Suprapubic skin (tissue), 4 donors: ENCODE measurements at places on chromosomes 12 and 14. TPM values are rescaled to one million over a fixed set of nuclear protein-coding genes. Genes with fewer than 3 reads are reported as not detected.

KRT7 gene
- 176 TPM for total RNA-seq

DNA sequence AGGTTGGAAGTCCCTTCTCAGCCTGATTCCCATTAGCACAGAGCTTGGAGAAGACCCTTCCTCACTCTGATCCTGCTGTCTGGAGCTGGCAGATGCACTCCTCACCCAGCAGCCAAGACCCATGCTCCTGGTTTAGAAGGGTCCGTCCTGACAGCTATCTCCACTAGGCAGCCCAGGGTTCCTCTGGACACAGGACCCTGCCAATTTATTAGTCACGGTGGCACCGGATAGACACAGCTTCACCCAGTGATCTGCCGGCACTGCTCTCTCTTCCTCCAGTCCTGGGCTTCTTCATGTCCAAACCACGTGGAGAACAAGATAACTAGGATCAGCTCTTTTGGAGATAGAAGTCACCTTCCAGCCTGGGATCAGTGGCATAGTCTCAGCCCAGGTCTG lies 26.2 kb upstream of the TCL1B start:
- DNase-seq: no peak

- DNase-seq: no peak
Measured at GRCh38 chr12:122795807-122796206, 21.4 kb downstream of the CCDC62 start.

TTC7B gene
- 34.9 TPM for total RNA-seq

STON2 gene
- 39.5 TPM for total RNA-seq

DNA sequence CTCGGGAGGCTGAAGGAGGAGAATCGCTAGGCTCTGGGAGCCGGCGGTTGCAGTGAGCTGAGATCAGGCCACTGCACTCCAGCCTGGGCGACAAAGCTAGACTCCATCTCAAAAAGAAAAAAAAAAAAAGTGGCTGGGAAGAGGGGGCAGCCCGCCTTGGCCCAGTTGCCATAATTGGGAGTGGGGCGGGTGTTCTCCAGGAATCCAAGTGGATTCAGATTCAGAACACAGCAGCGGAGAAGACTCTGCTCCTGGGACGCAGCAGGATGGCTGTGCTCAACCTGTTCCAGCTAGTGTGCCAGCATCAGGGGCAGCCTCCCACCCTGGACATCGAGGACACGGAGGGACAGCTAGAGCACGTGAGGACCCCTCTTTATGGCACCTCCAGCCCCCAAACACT lies 5.5 kb downstream of the CFAP73 start:
- no peak for DNase-seq

- DNase-seq: no peak
Measured at GRCh38 chr12:70661466-70662161, 24.4 kb upstream of the PTPRB start.

- no peak for DNase-seq
Measured at GRCh38 chr14:28661171-28661772, 105.3 kb upstream of the FOXG1 start.

CPNE8 gene
- total RNA-seq: 14.2 TPM

- DNase-seq: no peak
Measured at GRCh38 chr14:36818794-36819384, 157.2 kb downstream of the PAX9 start.

GRCh38 chr14:83461521-83461920 lies 1927.9 kb upstream of the SEL1L start:
- DNase-seq: no peak

- DNase-seq: no peak
Measured at GRCh38 chr12:24838531-24838950, 110.4 kb downstream of the BCAT1 start.

- DNase-seq: no peak
Measured at GRCh38 chr14:72049462-72049861, 117.2 kb downstream of the RGS6 start.

DNA sequence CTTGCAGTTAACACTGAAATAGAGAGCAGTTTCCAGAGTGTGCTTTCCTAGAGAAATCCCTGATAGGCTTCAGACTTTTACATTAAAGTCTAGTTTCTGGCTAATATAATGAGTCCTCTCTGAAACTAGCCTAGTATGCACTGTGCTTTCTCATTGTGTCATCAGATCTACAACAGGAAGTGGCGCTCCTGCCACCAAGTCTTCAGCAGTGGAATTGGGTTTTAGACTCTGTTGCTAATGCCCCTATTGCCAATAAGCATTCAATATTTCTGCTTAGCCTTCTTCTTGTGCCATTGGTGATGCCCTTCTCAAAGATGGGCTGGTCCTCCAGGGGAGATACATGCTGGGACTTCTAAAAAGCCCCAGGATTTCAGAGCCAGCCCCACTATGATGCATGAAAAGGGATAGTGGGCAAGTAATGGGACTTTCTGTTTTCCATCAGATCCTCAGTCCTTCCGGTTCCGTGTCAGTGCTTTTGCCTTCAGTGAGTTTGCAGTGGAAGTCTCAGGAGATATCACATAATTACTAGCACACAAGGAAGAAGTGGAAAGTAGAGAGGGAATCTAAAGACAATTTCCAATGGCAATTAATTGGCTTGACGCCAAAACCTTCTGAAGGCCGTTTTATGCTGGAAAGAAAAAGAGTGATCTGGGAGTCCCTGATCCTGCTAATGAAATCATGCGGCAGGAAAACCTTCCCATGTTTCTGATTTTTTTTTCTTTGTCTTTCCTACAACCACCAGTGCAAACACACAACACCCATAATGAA lies 50.0 kb downstream of the SSPN start:
- DNase-seq: no peak

C14orf180 gene
- 3.9 TPM for total RNA-seq

PPP1R1A gene
- 7.3 TPM for total RNA-seq
